ENCODE measurements at places on chromosomes 1 and 21.

- DNase-seq = no peak
Observed at GRCh38 chr1:87129606-87130005, 199.1 kb upstream of the LMO4 start.

GRCh38 chr1:157117527-157118057 is 18.0 kb upstream of the ETV3L start:
- no peak for DNase-seq

- no peak for DNase-seq
Observed at GRCh38 chr1:75074831-75075395, 59.3 kb upstream of the LHX8 start.

DNA sequence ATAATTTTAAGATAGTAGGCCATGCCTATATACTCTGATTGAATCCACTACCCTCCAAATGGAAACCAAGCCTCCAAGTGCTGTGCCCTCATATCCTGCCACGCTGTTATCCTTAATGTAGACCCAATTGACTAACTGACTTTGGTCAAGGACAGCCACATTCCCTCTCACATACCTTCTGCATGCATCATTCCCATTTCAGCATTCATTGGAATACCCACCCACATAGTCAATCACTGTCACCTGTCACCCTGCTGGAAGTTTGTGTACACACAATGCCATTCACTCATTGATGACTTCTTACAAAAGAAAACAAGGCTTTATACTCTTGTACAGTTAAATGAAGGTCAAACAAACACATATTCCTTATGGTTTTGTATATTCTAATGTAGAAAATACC is 221.1 kb upstream of the PBX1 start:
- no peak for DNase-seq

GRCh38 chr1:244137276-244137675 is 86.2 kb downstream of the ZBTB18 start:
- DNase-seq = no peak

DNA sequence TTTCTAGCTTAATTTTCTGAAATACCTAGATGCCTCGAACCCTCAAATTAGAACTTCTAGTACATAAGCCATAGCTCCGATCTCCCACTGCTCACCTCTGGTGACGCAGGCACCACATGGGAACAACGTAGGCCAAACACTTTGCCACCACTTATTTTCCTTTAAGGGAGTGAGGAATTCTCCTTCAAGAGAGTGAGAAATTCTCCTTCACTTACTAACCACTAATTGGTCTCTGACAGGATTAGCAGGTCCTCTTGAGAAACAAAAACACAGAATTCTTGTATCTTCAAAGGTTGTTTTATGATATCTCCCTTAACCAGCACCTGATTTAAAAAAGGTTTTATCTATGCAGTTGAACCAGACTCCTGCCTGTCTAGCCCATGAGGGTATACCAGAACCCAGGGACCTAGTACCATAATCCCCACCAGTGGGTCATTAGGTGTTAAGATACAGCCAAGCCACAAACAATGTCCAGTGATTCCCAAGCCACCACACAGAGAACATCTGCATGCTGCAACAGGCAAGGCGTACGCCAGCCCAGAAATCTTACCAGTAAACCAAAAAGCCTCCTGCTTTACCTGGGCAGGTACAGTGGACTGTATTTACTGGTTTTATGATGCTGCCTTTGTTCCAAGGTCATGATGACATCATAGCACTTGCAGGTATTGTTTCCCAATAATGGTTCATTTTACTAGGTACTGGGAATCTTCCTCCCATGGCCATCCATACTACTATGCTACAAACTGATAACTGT is 20.3 kb upstream of the CXADR start:
- DNase-seq = no peak

- no peak for DNase-seq
Observed at GRCh38 chr1:179589509-179589908, 2.1 kb upstream of the TDRD5 start.

- no peak for DNase-seq
Observed at GRCh38 chr1:193284219-193284618, 97.8 kb upstream of the B3GALT2 start.

DNA sequence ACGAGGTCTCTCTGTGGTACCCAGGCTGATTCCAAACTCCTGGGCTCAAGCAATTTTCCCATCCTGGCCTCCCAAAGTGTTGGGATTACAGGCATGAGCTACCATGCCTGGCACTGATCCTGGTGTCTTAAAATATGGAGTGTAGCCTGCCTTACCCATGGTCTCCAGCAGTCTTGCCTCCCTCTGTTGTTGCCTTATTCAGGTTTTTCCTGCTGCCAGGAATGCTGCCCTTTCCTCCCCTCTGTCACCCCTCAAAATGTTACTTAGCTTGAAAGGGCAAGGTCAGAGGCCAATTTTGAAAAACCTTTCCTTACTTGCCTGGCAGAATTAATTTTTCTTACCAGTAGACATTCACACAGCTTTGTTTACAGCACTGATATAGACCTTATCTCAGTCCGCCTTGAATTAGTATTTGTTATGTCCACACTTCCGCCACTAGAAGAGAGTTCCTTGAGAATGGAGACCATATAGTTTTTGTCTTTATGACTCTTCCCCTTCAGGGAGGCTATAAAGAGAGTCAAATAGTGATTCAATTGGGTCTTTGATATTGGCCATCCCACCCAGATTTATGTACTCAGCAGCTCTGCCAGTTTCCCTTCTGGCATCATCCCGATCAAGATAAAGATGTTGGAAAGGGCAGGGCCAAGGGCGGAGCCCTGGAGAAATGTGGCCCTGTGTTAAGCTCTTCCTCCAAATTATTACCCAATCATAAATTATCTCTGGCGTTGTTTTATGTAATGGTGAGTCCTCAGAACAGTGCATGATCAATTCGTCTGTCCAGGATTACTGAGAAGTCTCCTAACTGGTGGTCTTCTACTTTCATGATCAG is 38.8 kb downstream of the C1orf21 start:
- no peak for DNase-seq

GRCh38 chr1:61392409-61393242 is 310.3 kb downstream of the NFIA start:
- DNase-seq = no peak

DNA sequence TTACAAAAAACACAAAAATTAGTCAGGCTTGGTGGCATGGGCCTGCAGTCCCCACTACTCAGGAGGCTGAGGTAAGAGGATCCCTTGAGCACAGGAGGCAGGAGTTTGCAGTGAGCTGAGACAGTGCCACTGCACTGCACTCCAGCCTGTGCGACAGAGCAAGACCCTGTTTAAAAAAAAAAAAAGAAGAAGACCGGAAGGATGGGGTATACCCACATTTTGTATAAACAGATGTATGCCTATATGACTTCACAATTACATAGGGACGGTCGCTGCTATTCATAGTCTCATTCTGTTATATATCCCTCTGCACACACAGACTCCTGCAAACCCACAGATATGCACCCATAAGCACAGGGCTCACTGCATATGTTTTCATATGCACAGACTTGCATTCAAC is 12.7 kb downstream of the LCK start:
- no peak for DNase-seq

DNA sequence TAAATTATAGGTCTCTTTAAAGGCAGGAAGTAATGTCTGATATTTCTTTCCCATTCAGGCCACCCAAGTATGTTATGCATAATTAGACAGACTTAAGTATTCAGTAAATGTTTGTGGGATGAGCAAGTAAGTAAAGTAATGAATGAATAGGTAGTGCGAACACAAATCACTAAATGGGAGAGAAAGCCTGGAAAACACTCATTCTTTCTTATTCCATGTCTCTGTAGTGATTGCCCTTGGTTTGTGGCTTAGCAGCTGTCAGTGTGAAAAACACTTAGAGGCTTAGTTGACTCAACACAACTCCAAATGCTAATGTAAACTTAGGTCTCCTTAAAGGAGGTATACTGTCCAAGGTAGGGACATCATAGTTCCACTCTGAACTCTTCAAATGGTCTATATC is 182.5 kb downstream of the ZC3H11B start:
- DNase-seq = no peak

GRCh38 chr1:180863158-180863775 is 49.4 kb upstream of the KIAA1614 start:
- DNase-seq = no peak

DNA sequence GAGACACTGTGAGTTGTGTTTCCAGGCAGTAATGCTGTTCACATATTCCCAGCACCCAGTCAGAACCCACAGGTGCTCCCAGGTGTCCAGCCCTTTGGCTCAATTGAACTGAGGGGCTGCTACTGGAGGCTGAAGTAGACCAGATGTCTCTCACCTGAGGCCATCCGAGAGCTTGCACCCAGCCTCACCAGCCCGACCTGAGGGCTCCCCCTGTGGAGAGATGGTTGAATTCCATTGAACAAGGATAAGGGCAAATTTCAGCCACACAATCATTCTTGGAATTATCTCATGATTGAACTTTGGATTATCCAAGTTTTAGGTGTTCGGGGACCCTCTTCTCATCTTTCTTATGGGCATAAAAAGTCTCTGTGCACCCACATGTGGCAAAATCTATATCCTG is 52.1 kb downstream of the OBSCN start:
- no peak for DNase-seq

- no peak for DNase-seq
Observed at GRCh38 chr1:89200663-89201062, 1.9 kb upstream of the GBP4 start.

DNA sequence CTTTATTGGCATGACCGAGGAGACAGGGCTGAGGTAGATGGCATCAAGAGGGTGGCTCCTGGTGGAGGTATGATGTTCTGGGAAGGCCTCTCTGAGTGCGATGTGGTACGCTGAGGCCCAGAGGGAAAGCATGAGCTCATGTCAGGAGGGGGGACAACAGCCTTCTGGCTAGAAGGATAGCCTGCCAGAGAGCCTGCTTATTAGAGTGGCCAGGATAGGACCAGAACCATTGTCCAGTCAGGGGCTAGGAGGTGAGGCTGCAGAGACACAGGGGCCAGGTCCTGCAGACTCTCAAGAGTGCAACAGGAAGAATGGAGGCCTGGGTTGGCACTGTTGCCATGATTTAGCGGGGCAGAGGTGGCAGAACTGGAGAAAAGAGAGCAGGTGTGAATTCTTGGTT is 7.3 kb downstream of the ADARB1 start:
- DNase-seq = no peak

GRCh38 chr1:179143322-179143721 is 61.5 kb downstream of the TOR3A start:
- no peak for DNase-seq

DNA sequence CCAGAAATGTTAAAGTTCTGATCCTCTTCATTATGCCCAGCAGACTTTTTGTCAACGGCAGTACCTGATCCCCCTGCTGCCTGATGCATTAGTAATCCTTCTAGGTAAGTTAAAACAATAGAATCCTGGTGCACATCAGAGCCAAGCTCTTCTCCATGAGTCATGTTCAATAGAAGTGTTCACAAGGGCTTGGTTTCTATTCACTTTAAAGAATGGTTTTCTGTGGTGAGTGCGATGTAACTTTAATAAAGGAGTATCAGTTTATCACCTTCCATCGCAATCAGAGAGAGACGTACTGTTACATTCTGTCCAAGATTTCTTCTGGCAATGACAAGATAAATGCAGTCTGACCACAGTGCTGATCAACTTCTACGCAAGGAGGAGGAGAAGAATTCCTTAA is 96.8 kb downstream of the NRIP1 start:
- no peak for DNase-seq

- DNase-seq = no peak
Observed at GRCh38 chr1:98211271-98211845, 290.5 kb upstream of the DPYD start.

GRCh38 chr1:8698937-8699447 is 118.4 kb downstream of the RERE start:
- DNase-seq = no peak

- no peak for DNase-seq
Observed at GRCh38 chr1:172398193-172398592, 22.3 kb upstream of the C1orf105 start.

- no peak for DNase-seq
Observed at GRCh38 chr1:167774710-167775109, 52.9 kb downstream of the MPZL1 start.

DNA sequence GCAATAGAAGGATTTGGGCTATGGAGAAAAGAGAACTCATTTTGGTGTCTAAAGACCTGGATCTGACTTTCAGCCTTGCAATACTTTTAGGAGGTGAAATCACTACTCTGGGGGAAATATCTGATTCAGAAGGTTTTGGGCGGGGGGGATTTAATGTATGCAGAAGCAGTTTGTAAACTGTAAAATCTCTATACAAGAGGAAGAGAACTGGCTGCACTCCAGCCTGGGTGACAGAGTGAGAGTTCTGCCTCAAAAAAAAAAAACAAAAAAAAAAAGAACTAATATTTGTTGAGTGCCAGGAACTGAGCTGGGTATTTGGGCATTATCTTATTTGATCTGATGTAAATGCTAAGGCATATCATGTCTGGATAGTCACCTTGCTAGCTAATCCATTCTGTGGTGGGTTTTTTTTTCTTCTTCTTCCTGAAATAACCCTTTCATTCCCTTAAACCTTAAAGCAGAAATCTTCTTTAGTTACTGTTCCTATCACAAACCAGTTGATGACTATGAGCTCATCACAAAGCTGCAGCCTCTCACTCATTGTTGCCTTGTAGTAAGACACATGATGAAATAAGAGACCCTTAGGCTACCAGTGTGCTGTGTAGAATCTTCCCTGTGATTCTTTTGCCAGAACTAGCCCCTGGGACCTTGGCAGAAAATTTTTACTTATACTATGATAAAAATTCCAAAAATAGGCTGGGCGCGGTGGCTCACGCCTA is 35.6 kb upstream of the SLC16A1 start:
- no peak for DNase-seq

DNA sequence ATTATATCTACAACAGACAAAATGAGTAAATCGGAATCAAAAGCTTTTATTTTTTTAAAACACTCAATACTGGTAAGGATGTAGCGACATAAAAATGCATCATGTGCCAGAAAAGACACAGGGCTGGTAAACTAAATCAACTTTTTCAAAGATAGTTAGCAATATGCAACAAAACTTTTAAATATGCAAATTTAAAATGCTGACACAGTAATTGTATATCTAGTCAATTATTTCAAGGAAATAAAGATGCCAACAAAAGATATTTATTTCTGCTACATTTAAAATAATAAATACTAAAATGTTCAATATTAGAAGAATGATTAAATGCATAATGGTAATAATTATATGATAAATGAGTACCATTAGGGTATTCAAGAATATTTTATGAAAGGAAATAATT is 295.1 kb downstream of the SMYD3 start:
- no peak for DNase-seq

- DNase-seq = no peak
Observed at GRCh38 chr1:175206687-175207086, 14.1 kb upstream of the KIAA0040 start.

- DNase-seq = no peak
Observed at GRCh38 chr1:44571712-44572571, 102.3 kb downstream of the TMEM53 start.
